ENCODE measurements at places on chromosomes 2 and 18. TPM values are rescaled to one million over a fixed set of nuclear protein-coding genes. Genes with fewer than 3 reads are reported as not detected.
A peak's percentile ranks its signal among the peaks of the same experiment; 100 is the strongest.

Gene MC2R
- 0.60 TPM for total RNA-seq

Gene CRYGC
- not detected for total RNA-seq

GRCh38 chr2:8500124-8501054 lies 181.5 kb upstream of the ID2 start:
- DNase-seq: no peak

- DNase-seq: no peak
Observed at GRCh38 chr2:15701341-15701907, 109.8 kb downstream of the DDX1 start.

DNA sequence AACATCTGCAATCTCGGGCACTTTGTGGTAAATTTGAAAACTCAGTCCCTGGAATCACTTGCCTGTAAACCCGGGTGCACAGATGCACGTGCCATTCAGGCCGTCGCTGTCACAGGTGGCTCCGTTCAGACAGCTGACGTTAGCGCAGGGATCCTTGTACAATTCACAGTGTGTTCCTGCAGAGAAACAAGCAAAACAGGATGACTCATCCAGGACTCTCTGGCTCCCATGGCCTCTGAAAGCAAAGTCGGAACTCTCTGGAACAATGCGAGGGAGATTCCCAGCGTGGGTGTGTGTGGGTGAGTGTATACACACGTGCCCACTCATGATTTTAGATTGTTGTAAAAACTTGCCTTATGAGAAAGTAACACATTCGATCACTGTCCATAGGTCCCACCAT lies 136.1 kb upstream of the PID1 start:
- peak; percentile 68 for DNase-seq

DNA sequence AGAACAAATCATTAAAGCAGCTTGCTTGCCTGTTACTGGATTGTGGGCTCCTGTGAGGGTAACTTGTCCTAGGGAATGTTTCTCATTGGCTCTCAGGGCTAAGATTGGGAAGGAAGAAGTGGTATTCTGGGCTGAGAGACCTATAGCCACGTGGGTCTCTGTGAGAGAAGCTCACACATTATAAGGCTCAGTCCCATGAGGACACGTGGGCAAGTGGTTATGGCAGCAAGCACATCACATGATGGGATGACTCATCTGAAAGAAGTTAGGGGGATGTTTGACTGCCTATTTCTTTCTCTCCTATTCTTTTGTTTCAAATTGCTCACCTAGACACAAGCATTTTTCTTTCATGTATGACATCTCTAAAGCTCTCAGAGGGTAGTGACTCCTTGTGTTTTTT lies 418.0 kb upstream of the ST6GAL2 start:
- DNase-seq: no peak

GRCh38 chr2:162661618-162662017 lies 176.9 kb downstream of the KCNH7 start:
- no peak for DNase-seq

Gene SLC35G4
- total RNA-seq: not detected

GRCh38 chr18:24536326-24536725 lies 75.9 kb downstream of the HRH4 start:
- no peak for DNase-seq

Gene RABL2A
- 36.1 TPM for total RNA-seq

- DNase-seq: no peak
Observed at GRCh38 chr18:3830604-3831003, 380.6 kb downstream of the TGIF1 start.

DNA sequence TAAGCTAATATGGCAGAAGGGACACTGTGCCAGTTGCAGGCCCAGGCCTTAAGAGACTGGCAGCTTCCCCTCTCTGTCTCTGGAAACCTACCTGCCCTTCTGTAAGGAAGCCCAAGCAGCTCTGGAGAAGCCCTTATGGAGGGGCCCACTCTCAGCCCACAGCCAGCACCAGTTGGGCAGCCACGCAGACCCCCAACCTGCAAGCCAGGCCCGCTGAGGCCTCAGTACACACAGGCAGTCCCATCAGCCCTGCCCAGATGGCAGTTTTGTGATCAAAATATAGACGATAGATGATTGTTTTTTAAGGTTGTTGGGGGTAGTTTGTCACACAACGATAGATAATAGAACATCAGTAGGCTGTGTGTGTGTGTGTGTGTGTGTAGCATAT lies 36.8 kb upstream of the ALPP start:
- DNase-seq: no peak

Gene HOXD1
- total RNA-seq: 11.1 TPM

DNA sequence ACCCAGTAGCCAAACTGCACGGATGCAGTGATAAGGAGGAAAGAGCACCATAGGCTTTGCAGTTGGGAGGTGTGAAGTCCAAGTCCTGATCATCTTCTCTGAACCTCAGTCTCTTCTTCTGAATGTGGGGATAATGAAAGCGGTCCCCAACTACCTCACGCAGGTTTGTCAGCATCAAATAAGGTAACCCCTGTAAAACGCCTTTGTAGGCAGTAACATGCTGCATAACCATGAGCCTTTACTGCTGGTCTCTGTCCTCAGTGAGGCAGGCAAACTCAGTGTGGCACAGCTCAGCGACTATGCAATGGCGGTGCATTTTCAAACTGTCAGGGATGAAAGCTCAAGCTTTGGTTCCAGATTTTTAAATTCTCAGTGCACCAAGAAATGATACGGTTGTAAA lies 46.1 kb downstream of the DNMT3A start:
- no peak for DNase-seq

Gene CFAP221
- 2.8 TPM for total RNA-seq

DNA sequence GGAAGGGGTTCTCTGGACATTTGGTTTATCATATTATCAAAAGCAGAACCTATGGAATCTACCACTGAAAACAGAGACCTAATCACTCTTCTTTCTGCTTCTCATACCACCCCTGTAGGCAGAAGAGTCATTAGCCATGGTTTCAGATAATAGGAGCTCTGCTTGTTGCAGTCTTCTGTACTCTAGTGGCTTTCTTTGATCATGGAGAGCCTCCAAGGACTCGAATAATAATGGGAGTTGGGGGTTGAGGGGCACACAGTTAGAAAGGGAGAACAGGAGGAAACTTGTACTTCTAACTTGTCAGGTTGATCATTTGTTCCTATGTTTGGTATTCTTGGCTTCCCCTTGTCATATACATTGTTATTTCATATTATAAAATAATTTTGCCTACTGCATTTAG lies 52.3 kb upstream of the VWC2L start:
- no peak for DNase-seq

DNA sequence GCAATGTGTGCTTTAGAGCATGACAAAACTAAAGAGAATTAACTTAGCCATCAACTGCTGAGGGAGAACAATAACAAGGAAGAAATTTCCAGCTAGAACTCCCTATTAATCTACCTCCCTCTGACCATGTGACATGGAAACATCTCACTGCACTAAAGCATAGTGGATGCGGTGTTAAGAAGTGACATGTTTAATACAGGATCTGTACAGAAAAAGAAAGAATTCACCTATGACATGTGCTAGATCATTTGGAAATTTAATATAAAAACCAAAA lies 202.3 kb upstream of the KLHL14 start:
- DNase-seq: no peak

Gene TSPYL6
- not detected for total RNA-seq

- DNase-seq: no peak
Observed at GRCh38 chr2:135909976-135910375, 33.7 kb upstream of the MCM6 start.

DNA sequence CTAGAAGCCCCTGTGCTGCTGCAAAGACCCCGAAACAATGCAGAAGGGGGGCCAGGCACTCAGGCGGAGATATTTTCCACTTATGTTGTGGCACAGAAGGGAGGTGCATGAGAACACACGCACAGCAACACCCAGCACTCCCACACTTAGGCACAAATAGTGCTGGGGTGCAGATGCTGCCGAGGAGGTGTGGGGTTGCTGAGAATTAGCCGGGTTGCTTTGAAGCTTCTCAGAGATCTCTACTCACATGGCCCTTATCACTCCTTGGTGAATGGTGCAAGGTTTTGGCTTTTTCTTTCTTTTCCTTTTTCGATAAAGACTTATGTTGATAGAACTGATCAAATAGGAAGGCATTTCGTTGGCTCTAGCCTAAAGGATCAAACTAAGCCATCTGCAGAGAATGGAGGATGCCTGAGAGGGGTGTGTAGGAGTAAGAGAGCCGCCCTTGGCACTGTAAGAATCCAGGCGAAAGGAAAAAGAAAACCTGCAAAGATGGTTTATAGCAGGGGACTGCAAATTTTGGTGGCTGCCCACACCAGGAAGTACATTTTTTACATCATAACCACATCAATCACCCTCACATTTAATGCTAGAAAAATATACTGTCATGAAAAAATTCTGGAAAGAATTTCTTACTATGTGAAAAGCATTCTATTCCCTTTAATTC lies 27.9 kb upstream of the FHL2 start:
- DNase-seq: no peak

- no peak for DNase-seq
Observed at GRCh38 chr2:60679036-60679780, 76.9 kb upstream of the PAPOLG start.

- DNase-seq: peak; percentile 45
Observed at GRCh38 chr2:218733171-218734021, 22.8 kb downstream of the TTLL4 start.

Gene TXNDC2
- total RNA-seq: 0.21 TPM

DNA sequence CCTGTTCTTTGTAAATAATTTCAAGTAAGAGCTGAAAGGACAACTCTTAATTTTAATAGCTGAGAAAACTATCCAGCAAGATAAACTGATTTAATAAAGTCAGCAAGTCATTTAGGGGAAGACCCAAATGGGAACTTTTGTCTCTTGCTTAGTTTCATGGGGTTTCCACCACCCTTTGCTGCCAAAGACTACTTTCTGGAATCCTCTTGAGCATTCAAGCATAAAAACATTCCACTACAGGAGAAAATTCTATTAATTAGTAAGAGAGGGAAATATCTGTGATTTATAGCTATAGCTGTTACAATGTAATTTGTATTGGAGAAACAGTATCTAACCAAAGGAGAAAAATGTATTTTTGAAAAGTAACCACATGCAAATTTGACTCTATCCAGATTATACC lies 20.6 kb downstream of the EFEMP1 start:
- no peak for DNase-seq

Gene SNORC
- total RNA-seq: 7.3 TPM

Data from ureter (tissue), 1 donor.